Endothelial cell of umbilical vein (primary cell): ENCODE measurements at places on chromosomes 3 and 15. TPM values are rescaled to one million over a fixed set of nuclear protein-coding genes. Genes with fewer than 3 reads are reported as not detected.

GRCh38 chr15:33636958-33637357 is 326.2 kb downstream of the RYR3 start:
- DNase-seq: no peak

Gene CPNE9
- not detected in 2 replicates for total RNA-seq

- DNase-seq: peak; percentile 53
These were observed 86.7 kb upstream of the LIMD1 start for GRCh38 chr3:45507820-45508317.

DNA sequence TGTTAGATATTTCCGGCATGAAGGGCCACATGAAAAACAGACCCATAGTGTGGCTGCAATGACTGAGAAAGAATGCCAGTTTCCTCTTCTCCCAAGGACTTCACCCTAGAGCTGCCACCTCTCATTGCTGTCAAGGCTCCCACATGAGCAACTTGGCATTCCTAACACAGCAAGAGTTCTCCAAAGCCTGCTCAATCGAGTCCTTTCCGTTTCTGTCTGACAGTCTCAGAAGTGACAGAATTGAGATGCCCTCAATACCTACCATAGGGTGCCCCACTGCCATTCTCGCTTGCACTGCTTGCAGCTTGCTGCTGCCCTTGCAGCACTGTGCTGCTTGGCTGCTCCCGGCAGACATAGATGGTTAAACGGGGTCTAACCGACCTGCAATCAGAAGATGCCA is 44.3 kb downstream of the UBP1 start:
- no peak for DNase-seq

Gene PRRT3
- total RNA-seq: 1.5 and 2.5 TPM in 2 replicates

GRCh38 chr3:121698476-121698875 is 37.8 kb upstream of the HCLS1 start:
- DNase-seq: no peak

Gene AADACL2
- total RNA-seq: not detected in 2 replicates

- no peak for DNase-seq
These were observed 315.2 kb downstream of the MECOM start for GRCh38 chr3:169348276-169348675.

Gene GJD2
- total RNA-seq: not detected in 2 replicates

- DNase-seq: no peak
These were observed 254.6 kb downstream of the UBE2E2 start for GRCh38 chr3:23457697-23458096.

DNA sequence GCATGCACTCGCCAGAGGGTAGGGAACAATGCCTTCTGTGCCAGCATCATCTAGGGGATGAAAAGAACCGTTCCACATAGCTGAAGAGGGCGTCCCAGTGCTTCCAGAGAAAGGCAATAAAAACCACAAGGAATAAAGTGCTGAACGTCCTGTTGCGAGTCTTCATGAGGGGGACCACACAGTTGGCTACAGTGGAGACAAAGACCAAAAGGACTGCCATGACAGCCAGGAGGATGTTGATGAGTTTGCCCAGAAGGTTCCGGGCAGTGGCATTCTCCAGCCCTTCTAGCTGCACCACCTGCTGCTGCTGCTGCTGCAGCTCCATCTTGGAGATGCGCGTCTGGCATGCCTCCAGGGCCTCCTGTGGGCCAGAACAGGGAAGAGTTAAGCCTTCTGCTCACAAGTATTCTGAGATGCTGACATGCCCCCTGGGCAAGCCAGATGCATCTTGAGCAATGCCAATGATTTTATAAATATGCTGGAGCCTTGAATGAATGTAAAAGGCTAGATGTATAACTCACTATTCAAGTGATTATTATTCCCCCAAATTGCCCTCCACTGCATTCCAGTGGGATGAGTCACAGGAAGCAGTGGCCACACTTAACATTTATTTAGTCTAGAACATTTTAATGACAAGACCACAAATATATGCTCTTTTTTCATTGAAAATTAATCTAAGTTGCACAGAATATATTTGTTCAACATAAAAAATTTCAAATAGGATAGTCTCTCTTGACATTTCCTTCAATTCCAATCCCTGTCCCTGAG is 45.1 kb upstream of the PLXND1 start:
- peak; percentile 88 for DNase-seq

GRCh38 chr3:161600173-161600572 is 103.6 kb downstream of the OTOL1 start:
- DNase-seq: no peak

GRCh38 chr3:156492801-156493261 is 62.1 kb downstream of the SSR3 start:
- DNase-seq: no peak

DNA sequence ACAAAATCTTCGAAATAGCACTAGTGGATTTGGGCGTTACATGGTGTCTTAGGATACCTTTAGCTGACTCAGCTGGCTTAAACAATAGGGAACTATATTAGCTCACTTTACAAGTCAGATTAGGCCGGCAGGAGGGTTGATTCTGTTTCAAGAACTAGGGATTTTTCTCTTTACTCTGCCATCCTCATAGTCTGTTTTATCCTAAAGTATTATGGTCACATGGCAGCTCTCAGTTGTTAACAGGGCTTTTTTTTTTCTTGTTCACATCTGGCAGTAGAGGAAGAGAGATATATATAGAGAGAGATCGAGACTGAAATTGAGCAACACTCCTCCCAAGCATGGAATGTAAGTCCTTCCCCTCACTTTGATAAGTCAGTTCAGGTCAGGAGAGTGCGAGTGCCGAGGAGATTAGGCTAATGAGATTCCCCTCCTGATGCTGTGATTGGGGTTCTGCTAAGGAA is 32.9 kb downstream of the CHP1 start:
- no peak for DNase-seq
